ENCODE measurements at places on chromosomes 12 and 14.
A peak's percentile ranks its signal among the peaks of the same experiment; 100 is the strongest.

DNA sequence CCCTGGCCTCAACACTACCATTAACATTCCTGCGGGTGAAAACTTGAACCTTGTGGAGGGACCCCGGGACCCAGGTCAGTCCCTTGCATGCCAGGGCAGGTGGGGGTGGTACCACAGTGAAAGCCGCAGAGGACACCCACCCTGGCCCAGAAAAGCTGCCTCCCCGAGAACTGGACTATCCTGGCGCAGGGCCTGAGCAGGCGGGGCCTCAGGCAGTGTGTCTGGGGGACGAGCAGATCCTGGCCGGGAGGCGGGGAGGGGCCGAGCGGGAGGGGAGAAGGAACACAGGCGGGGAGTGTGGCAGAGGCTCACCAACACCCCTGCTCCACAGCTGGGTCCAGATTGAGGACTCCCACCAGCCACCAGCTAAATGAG, 10.0 kb downstream of the AHNAK2 start:
- peak; percentile 67 for DNase-seq

- DNase-seq, result no peak
These were observed 42.9 kb downstream of the ELK3 start for GRCh38 chr12:96237035-96237434.

- DNase-seq, result peak; percentile 83
These were observed 60.6 kb downstream of the SUDS3 start for GRCh38 chr12:118436986-118437385.

- DNase-seq, result no peak
These were observed 155.3 kb upstream of the FSCB start for GRCh38 chr14:44662250-44662891.

Measured in fibroblast of skin of scalp (primary cell).